ENCODE measurements at places on chromosomes 3 and 15.

- no peak for DNase-seq
Observed at GRCh38 chr3:82745544-82745943, 984.1 kb upstream of the GBE1 start.

DNA sequence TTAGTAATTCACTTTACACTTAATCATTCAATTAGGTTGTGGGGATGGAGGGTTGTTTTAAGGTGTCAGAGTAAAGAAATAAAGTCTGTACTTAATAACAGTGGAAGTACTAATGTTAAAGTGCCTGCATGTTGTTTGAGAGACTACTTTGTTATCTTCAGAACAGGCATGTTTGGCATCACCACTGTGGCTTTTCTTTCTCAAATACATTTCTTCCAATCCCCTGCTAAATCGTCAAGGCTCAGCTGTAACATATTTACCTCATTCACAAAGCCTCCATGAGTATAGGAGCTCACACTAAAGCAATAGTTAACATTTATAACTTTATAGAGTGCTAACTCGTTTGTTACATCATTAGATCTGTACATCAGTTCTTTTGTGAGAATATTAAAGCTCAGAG, 2.6 kb downstream of the TIMMDC1 start:
- DNase-seq: no peak

DNA sequence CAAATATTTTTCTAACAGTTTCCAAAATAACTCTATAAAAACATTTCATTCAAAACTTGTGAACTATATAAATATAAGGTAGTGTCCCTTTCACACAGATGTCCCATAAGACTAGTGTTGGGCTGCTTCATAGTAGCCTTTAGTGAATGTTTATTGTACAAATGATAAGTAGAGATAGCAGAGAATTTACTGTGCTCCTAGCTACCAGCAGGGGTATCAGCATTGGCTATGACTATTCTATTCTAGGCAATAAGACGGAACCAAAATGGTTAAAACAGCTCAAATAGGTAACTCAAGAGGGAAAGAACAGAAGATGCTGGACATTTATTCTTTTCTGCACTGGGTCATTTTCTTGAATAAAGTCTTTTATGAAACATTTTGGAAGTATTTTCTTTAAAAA, 22.6 kb downstream of the SERPINI2 start:
- DNase-seq: no peak

DNA sequence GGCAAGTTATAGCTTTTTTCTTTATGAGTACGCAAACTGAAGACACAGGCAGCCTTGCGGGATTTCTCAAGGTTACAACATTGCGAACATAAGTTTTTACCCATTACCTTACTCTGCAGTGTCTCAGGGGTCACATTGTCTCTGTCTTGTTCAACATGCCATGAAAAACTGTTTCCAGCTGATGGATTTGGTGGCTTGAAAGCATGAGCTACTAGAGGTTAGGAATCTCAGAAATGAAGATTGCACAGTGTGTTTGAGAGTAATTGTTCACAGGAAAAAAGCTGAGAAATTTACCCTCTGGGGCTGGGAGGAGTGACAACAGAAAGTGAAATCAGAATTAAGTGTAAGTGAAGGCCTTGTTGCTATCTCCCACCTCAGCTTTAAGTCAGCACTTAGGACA, 568.6 kb downstream of the TAFA4 start:
- DNase-seq: no peak

DNA sequence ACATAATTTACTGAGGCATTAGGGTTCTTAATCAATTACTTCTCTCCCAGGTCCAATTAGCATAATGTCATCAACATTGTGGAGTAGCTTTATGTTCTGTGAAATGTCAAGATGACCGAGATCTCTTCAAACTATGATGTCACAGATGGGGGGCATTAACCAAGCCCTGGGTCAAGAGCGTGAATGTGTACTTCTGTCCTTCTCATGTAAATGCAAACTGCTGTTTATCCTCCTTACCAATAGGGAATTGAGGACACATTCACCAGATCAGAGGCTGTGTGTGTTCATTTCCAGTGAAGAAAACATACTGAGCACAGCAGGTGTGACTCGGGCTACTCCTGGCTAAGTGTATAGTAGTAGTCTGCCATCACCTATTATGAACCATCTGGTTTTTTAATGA, 177.9 kb downstream of the MINAR1 start:
- no peak for DNase-seq

- DNase-seq: no peak
Observed at GRCh38 chr3:125014570-125015179, 41.1 kb downstream of the HEG1 start.

DNA sequence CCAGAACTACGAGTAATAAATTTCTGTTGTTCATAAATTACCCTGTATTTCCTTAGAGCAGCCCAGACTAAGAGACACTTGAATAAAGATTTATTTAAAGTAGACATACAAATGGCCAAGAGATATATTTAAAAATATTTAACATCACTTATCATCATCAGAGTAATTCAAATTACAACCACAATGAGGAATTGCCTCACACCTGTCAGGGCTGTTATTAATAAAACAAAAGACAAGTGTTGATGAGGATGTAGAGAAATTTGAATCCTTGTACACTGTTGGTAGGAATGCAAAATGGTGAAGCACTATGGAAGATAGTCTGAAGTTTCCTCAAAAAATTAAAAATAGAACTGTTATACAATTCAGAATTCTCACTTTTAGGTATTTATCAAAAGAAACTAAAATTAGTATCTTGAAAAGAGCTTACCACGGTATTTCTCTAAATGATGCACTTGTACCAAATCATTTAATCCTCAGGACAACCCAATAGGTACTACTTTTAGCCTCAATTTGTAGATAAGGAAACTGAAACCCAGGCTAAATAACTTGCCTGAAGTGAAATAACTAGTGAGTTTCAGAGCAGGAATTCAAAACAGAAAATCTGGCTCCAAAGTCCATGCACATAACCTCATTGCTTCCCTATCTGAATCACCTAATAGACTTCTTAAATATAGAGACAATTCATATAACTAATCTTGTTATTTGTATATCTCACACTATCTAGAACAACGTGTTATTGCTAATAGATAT, 69.4 kb downstream of the ZBTB20 start:
- DNase-seq: no peak

DNA sequence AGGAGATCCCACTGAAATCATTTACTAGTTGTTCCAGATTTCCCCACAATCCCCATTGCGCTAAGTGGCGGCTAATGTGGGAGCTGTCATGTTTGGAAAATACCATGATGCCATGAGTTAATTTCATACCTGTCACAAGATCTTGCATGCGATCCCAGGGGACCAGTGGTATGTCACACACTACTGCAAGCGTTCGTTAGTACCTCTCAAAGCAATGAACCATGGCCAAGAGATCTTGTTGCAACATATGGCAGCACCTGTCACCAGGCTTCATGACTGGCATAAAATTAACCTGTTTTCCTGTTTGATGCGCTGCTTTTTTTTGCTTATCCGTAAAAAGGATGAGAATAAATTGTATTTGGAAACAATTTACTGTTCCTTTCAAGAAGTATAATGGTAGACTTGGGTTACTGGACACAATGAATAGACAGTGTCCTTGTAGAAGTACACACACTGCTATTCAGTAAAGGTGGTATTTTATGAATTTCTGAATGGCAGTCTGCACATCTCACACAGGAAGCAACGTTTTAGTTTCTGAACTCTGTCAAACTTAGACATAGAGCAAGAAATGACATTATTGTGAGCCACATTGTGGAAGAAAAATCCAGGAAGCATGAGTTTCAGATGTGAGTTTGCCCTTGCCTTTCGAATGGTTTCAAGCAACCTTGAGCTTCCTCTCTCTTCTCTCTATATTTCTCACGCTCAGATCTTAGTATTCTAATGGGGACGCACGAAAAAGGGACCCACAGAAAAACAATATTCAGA, 81.9 kb downstream of the CHL1 start:
- no peak for DNase-seq

- no peak for DNase-seq
Observed at GRCh38 chr3:28252001-28252431, 10.6 kb downstream of the CMC1 start.

DNA sequence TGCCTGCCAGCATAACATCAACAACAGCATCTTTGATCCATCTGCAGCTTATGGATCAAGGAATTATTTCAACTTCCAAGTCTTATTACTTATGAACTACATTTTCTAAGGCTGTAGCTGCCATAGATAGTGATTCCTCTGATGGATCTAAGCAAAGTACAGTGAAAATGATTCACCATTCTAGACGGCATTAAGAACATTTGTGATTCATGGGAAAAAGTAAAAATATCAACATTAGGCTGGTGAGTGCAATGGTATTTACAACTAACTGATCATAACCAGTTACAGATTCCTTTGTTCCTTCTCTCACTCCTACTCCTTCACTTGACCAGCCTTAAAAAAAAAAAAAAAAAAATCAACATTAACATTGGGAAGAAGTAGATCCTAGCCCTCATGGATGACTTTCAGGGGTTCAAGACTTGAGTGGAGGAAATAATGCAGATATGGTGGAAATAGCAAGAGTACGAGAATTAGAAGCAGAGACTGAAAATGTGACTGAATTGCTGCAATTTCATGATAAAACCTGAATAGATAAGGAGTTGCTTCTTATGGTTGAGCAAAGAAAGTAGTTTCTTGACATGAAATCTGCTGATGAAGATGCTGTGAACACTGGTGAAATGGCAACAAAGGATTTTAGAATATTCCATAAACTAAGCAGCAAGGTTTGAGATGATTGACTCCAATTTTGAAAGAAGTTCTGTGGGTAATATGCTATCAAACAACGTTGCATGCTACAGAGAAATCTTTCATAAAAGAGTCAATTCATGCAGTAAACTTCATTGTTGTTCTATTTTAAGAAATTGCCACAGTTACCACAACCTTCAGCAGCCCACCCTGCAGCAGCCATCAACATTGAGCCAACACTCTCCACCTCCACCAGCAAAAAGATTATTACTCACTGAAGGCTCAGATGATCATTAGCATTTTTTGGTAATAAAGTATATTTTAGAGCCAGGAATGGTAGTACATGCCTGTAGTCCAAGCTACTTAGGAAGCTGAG, 22.8 kb downstream of the SLC12A6 start:
- no peak for DNase-seq

DNA sequence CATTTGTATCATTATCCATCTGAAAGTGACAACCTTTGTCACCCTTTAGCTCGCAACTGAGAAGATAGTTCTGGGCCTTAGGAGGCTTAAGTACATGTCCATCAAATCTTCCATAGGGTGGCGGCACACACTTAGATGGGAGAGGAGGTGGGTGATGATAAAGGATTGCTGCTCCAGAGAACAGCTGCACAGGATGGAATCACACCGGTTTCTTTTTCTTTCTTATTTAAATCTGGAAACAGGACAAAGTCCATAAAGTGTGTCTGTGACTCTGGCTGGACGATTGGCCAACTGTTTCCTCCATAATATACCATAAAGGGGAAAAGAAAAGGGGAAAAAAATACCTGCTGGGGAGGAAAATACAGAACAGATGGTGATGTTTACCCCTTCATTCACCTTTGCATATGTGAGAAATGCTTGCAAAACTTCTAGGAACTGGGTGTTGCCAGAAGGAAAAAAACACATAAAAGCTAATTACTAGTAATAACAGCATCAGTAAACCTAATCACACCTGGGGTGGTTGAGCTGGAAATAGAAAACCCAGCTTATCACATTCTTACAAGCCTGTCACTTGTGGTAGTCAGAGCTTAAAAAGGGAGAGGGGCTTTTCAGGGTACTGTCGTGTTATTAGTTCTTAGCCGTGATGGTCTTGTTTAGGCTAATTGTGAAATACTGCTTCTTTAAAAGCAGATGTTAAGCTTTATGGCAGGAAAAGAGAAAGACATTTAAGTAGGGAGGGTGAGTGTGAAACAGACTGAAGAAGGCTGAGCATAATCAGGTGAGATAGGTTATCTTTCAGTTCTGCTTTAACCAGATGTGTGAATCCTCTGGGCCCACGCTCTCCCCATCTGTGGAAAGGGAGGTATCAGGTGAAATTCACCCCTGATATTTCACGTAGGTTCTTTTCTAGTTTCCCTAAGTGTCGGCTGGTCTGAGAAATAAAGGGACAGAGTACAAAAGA, 16.7 kb downstream of the C2CD4A start:
- DNase-seq: no peak

DNA sequence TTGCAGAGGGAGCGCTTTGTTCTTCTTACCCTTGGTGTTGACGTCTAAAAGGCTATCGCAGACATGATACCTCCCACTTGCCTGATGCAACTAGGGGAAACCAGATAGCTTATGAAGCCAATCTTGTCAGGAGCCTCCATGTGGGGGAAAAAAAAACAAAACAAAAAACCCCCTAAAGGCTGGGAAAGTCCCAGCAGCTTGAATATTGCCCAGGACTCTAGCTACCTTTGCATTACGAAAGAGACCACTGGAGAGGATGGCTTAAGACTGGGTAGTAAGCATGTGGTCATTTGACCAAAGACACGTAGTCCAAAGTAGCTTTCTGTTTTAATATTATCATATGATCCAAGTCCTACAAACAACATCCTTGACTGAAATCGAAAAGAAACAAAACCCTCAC, 120.7 kb upstream of the WNT5A start:
- DNase-seq: no peak

DNA sequence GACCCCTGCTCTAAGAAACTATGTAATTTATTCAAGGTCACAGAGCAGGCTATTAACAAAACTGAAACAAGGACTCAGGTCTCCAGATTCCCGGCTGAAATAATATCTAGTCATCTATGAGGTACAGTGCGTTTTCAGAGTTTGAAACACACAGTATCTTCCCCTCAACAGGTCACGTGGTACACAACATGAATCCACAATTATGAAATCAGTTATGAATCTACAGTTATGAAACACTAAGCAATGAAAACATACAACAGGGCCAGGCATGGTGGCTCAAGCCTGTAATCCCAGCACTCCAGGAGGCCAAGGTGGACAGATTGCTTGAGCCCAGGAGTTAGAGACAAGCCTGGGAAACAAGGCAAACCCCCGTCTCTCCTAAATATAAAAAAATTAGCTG, 72.7 kb downstream of the FSIP1 start:
- DNase-seq: no peak

- no peak for DNase-seq
Observed at GRCh38 chr3:72161881-72162595, 377.1 kb upstream of the PROK2 start.

DNA sequence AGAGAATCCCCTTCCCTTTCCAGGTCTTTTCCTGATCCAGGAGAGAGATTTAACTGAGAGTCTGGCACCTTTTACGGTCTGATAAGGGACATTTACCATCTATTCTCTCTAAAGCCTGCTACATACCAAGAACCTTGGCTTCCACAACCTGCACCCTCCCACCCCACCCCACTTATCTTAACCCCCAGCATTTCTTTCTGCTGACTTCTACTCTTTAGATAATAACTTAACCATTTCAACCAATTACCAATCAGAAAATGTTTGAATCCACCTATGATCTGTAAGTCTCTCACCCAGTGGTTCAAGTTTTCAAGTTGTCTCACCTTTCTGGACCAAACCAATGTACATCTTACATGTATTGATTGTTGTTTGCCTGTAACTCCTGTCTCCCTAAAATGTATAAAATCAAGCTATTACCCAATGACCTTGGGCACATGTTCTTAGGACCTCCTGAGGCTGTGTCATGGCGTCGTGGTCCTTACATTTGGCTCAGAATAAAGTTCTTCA, 74.0 kb downstream of the MCF2L2 start:
- DNase-seq: no peak

GRCh38 chr15:58269455-58270414, 131.6 kb downstream of the AQP9 start:
- DNase-seq: no peak

All from stimulated activated CD8-positive, alpha-beta memory T cell treated with anti-CD3 and anti-CD28 coated beads, Interleukin-4, amount 100 ng/mL, for 1 hour (primary cell).